ENCODE measurements at places on chromosomes 2 and 18. TPM values are rescaled to one million over a fixed set of nuclear protein-coding genes. Genes with fewer than 3 reads are reported as not detected.
A peak's percentile ranks its signal among the peaks of the same experiment; 100 is the strongest.

The RAX gene
- polyA plus RNA-seq, result not detected

The ADCYAP1 gene
- polyA plus RNA-seq, result 0.02 TPM

The CNGA3 gene
- not detected for polyA plus RNA-seq

- DNase-seq, result no peak
Observed at GRCh38 chr18:62838475-62839098, 123.2 kb downstream of the PHLPP1 start.

The ALPP gene
- not detected for polyA plus RNA-seq

DNA sequence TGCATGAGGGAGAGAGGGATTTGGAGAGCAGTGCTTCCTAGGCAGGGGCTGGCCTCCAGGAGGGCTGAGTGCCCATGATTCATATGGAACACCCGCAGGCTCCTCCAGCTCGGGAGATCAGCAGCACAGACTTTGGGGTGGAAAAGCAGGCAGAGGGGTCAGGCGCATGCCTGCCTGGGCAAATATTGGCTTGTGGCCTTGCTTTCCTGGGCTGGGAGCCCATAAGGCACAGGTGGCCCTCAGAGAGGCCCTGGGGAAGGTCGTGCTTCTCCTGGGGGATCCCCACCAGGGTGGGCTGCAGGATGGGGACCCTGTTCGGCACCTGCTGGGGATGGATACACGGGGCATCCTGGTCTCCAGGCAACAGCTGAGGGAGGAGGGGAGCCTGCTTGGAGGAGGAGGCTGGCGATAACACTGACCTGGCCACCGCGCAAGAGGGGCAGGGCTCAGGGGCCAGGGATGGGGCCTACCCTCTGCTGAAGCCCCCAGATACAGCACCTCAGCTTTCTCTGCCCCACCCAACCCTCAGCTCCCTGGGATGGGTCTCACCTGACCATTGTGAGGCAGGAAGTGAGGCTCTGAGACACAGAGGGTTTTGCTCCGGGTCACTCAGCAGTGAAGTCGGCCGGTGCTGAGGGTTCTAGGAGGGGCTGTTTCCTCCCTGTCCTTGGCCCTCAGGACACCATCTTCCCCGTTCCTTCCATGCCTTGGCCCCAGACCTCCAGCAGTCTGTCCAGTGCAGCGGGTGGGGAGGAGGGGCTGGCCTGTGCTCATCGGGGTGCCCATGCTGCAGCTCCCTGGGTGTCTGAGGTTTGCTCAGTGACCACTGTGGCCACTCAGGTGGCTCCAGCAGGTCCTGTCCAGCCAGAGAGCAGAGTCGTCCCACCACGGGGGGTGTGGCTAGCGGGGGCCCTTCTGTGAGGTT lies 12.0 kb downstream of the AQP12A start:
- peak; percentile 69 for DNase-seq

GRCh38 chr18:23531912-23532311 lies 28.6 kb downstream of the RMC1 start:
- no peak for DNase-seq

The ACOXL gene
- polyA plus RNA-seq, result 0.16 TPM

All from spleen (tissue), 13 donors.